NCI-H1694 treated with DMSO at 0.1 percent for 48 hours (cell line): ENCODE measurements at places on chromosomes 6 and 20.

DNA sequence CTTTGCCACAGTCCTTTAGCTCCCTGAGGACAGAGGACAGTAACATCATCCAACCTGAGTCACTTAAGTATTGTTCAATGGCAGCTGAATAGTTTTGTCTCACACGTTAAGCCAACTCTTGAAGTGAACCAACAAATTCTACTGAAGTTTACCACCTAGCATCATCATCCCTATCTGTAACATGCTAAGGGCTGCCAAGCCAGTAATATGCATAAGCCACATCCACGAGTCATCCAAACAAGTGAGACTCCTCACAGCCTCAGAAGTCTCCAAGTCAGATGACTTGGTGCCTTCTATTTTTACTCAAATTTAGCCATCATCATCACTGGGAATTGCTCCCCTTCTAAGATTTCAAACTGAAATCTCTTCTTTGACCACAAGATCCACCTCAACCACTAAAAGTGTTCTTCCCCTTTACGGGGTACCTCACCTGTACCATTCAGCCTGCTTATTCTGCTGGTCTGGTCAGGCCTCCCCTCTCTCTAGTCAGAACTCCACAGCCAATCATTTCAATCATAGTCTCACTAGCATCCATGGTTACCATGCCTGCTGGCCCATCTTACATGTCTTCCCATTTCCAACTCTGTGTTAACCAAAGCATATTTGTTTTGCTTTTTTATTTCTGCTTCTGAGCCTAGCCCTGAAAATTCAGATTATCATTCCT is 73.7 kb downstream of the DTNBP1 start:
- no peak for DNase-seq

DNA sequence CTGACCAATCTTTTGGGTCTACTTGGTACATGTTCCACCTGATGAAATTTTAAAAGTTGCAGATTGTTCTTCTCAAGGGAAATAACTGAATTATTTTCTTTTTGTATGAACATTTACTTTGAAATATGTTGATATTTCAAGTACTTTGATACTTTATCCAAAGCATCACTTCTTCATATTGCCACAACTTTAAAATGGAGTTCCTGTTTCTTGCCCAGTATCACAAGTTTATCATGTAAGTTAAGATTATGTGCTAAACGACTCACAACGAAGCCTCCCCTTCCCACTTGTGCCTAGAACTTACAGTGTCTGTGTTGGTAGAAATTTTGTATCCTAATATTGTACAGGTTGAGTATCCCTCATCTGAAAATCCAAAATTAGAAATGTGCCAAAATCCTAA is 108.4 kb downstream of the ARID1B start:
- no peak for DNase-seq

GRCh38 chr6:149234051-149234962 is 83.2 kb upstream of the TAB2 start:
- DNase-seq: no peak

GRCh38 chr6:27230758-27231111 is 16.8 kb upstream of the PRSS16 start:
- no peak for DNase-seq

DNA sequence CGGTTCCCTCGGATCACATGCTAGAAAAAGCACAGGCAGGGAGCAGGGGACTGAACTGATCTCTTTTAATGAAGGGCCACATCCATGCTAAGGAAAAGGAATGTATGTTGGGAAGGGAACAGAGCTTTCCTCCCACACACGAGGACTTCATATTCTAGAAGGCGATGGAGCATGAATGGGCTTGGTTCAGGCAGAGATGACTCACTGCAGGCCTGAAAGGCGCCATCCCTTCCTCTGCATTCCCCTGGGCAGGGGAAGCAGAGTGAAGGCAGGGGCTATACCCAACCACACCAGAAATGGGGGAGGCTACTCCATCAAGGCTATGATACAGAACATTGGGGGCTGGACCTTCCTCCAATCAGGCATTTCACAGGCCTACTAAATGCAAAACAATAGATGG is 30.6 kb downstream of the ELMO2 start:
- DNase-seq: no peak

- no peak for DNase-seq
Observed at GRCh38 chr6:42021847-42022754, 28.2 kb upstream of the TAF8 start.

GRCh38 chr20:1160991-1161390 is 23.8 kb downstream of the TMEM74B start:
- DNase-seq: no peak

DNA sequence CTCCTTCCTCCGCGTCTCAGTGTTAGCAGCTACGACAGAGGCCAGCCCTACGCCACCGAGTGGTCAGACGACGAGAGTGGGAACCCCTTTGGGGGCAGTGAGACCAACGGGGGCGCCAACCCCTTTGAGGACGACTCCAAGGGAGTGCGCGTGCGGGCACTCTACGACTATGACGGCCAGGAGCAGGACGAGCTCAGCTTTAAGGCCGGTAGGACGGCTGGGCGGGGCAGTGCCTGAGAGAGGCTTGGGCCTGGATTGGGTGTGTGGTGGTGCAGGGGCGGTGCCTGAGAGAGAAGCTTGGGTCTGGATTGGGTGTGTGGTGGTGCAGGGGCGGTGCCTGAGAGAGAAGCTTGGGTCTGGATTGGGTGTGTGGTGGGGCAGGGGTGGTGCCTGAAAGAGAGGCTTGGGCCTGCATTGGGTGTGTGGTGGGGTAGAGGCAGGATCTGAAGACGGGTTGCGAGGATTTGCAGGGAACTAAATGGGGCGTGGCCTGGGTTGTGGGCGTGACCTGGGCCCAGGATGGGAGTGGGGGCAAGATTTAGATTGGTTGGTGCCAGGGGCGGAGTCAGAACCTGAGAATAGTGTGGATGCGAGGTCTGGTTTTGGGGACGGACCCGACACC is 24.4 kb downstream of the SPDEF start:
- no peak for DNase-seq

DNA sequence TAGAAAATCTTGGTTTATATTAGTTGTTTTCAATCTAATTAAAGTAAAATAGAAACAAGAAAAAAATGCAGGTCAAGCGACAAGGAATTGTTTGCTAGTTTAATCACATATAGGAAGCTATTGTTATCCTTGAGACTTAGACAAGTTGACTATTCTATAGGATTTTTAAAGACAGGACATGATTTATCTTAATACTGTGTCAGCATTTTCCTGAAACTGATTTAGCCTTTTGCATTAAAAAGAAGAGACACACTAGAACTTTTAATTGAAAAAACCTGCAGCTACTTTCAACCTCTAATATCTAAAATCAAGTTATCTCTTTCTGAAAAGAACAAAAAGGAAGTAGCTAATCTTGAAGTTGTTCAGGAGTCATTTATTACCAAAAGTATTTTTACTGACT is 246.2 kb downstream of the PHF3 start:
- DNase-seq: no peak

GRCh38 chr20:34567892-34568865 is 9.7 kb downstream of the MAP1LC3A start:
- no peak for DNase-seq

GRCh38 chr6:159439651-159440050 is 253.4 kb downstream of the SOD2 start:
- DNase-seq: no peak

DNA sequence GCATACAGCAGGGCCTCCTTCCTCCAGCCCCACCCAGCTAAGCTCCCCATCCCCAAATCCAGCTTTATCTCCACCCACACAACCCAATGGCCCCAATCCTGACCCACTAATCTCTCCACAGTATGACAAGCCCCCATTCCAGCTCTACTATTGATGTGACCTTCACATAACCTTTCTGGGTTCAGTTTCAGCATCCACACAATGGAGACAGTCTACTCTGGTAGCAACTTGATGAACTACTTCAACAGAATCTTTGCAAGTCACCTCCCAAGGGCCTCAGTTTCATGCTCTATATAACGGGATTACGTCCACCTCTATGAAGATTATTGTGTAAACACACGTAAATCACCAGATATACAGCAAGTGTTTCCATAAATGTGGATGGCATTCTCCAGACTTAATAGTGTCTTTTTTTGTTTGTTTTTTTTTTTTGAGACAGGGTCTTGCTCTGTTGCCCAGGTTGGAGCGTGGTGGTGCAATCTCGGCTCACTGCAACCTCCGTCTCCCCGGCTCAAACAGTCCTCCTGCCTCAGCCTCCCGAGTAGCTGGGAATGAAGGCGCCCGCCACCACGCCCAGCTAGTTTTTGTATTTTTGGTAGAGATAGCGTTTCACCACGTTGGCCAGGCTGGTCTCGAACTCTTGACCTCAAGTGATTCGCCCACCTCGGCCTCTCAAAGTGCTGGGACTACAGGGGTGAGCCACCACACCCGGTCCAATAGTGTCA is 1.4 kb downstream of the AHCY start:
- no peak for DNase-seq

GRCh38 chr6:40779409-40779808 is 192.2 kb upstream of the LRFN2 start:
- DNase-seq: no peak
